GM12892 (cell line): ENCODE measurements at places on chromosomes 4 and X.

- DNase-seq: no peak
These were observed 86.5 kb upstream of the GPM6B start for GRCh38 chrX:13903405-13903804.

DNA sequence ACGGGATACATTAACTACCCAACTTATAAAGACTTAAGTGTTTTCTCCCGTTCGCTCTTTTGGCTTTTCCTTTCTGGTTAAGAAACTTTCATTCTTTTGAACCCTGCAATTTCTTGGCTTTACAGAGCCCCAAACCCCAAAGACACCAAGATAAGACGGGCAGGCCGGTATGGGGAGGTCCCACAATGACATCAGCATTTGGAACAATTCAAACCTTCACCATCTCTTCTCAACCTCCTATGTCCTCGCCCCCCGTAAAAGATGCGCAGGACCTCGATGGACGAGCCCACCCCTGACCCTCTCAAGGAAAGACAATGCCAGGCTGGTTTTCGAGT lies 999 bp downstream of the ZNF518B start:
- no peak for DNase-seq

DNA sequence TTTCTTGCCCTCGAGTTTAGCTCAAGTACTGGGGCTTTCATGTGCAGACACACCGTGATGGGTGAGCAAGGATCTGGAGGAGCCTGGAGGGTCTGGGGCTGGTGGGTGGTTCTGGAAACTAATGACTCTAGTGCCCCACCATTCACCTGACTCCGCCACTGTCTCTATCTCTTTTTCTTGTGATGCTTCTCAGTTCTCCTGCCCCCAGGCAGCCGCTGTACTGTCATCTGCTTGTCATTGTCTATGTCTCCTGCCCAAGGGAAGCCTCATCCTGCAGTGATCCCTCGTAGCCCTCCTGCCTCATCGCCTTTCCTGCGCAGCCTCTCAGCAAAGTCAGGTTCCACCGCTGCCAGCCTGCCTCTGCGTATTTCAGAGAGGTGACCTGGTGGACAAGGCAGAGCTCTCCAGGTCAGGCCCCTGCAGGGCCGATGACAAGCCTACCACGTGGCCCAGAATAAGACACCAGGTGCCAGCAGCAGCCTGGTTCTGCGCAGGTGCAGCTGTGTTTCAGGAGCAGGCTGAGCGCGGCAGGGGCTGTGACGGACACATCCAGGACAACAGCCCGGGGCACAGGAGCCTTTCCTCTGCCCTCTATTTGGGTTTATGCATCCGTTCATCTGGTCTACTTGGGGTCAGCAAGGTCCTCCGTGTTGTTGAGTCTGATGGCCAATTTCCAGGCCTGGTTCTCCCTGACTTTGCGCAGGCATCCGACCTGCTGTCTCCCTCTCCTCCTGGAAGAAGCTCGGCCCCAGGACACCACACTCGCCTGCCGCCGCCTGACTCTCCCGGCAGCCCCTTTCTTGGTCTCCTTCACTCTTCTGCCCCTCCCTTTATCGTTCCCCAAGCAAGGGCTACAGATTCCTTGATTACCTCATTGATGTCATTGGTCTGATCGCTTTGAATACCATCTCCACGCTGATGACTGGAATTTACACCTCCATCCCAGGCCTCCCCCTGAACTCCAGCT lies 30.9 kb upstream of the CDKN2AIP start:
- DNase-seq: no peak

DNA sequence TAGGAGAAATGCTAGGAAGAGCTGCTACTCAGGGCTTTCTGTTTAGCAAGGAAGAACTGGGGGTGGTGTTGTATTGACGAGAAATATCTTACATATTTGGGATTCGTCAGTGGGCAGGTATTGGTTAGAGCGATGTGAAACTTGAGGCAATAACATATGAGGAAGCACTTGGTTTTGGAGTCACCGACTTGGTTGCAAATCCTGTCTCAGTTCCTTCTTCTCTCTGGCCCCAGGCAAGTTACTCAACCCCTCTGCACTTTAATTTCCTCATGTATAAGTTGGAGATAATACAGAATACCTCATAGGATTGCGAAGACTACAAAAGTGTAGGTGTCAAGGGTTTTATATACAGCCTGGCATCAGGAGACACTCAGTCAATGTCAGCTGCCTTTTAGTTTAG lies 34.1 kb downstream of the GPAT3 start:
- no peak for DNase-seq

- DNase-seq: no peak
These were observed 26.9 kb upstream of the TMPRSS11B start for GRCh38 chr4:68272380-68272779.

- DNase-seq: no peak
These were observed 5.9 kb upstream of the SEPTIN6 start for GRCh38 chrX:119698845-119699244.

- DNase-seq: no peak
These were observed 330.5 kb upstream of the AADAT start for GRCh38 chr4:170420255-170420693.
